ENCODE measurements at places on chromosomes 3 and 15.
A peak's percentile ranks its signal among the peaks of the same experiment; 100 is the strongest.

GRCh38 chr15:99956022-99956775 lies 223.0 kb upstream of the LYSMD4 start:
- no peaks in the 10 kb centered on the region for H3K27me3 ChIP-seq
- H3K27ac ChIP-seq, result no peak overlapping the region
- no peaks in the 10 kb centered on the region for H3K36me3 ChIP-seq
- no peak overlapping the region for H3K4me3 ChIP-seq
- no peak for DNase-seq

GRCh38 chr15:40744815-40745152 lies 10.3 kb downstream of the RMDN3 start:
- H3K36me3 ChIP-seq, result peaks cover 18% of the 10 kb centered on the region
- H3K27ac ChIP-seq, result no peak overlapping the region
- no peak overlapping the region for H3K4me3 ChIP-seq
- H3K4me1 ChIP-seq, result peaks cover 9% of the 10 kb centered on the region
- no peak for DNase-seq
- H3K27me3 ChIP-seq, result no peaks in the 10 kb centered on the region

DNA sequence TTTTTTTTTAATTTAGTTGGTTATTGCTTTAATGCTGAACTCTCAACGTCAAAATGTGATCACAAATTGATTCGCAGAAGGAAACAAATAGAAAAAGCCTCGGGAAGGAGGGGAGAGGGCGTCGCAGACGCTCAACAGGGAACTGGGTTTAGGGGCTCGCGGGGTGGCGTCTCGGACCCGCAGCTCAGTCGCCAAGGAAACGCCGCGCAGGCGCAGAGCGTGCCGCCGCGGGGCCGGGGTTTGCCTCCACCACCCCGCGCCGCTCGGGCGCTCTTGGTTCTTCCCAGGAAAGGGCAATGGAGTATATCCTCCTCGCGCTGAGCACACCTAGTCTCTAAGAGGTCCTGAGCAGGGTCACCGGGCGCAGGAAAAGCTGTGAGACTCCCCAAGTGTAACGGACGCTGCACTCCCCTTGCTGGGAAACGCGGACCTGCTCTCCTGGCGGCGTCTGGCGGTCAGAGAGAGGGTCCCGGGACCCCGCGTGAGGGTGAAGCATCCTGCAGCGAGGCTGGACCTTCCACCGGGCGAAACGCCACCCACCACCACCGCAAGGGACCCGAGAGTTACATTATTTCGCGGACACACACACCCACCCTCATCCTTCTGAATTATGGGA lies 753 bp downstream of the PLCH1 start:
- H3K36me3 ChIP-seq, result no peaks in the 10 kb centered on the region
- H3K4me3 ChIP-seq, result peak overlapping the region; percentile 70
- H3K27ac ChIP-seq, result no peak overlapping the region
- no peak for DNase-seq
- H3K4me1 ChIP-seq, result no peaks in the 10 kb centered on the region

DNA sequence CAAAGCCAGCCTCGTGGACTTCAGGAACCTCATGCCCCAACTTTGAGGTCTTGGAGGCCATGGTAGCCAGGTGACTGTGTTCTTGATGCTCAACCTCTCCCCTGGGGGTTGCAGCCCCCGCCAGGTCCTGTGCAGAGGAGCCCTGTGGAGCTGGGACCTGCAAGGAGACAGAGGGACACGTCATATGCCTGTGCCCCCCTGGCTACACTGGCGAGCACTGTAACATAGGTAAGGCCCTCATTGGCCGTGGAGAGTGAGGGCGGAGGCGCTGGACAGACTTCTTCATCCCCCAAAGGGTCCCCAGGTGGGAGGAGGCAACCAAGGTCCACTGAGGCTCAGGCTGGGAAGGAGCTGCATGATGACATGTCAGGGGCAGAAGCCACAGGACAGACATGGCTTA lies 35.1 kb downstream of the HAPLN3 start:
- no peaks in the 10 kb centered on the region for H3K36me3 ChIP-seq
- no peak overlapping the region for H3K27ac ChIP-seq
- H3K4me3 ChIP-seq, result no peak overlapping the region

DNA sequence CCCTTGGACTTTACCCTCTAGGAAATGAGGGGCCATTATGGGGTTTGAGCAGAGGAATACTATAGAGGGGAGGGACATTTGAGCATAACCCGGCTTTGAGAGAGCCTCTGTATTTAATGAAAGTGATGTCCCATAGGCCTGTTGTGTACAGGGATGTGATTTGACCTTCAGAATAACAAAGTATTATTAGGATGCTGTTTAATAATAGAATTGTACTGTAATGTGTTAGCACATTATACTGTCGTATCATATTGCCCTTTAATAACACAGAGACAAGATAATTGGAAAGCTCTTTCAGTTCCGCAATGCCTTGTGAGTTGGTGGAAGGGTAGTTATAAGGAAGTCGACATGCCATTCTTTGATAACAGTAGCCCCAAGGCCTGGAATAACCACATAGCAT lies 328.3 kb downstream of the RYR3 start:
- H3K27me3 ChIP-seq, result peaks cover 6% of the 10 kb centered on the region
- no peak overlapping the region for H3K4me3 ChIP-seq
- H3K36me3 ChIP-seq, result no peaks in the 10 kb centered on the region
- no peak for DNase-seq

- peaks cover 4% of the 10 kb centered on the region for H3K4me1 ChIP-seq
- H3K27me3 ChIP-seq, result no peaks in the 10 kb centered on the region
- H3K27ac ChIP-seq, result no peak overlapping the region
- no peak for DNase-seq
- H3K36me3 ChIP-seq, result no peaks in the 10 kb centered on the region
These were observed 101.1 kb downstream of the CMSS1 start for GRCh38 chr3:99918715-99919114.

DNA sequence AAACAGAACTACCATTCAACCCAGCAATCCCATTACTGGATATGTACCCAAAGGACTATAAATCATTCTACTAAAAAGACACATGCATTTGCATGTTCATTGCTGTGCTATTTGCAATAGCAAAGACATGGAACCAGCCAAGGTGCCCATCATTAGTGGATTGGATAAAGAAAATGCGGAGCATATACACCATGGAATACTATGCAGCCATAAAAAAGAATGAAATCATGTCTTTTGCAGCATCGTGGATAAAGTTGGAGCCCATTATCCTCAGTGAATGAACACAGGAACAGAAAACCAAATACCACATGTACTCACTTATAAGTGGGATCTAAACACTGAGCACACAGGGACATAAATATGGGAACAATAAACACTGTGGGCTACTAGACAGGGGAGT lies 43.1 kb upstream of the TIMP4 start:
- DNase-seq, result no peak

- no peak overlapping the region for H3K4me3 ChIP-seq
- no peak for DNase-seq
- H3K36me3 ChIP-seq, result no peaks in the 10 kb centered on the region
- H3K27me3 ChIP-seq, result no peaks in the 10 kb centered on the region
These were observed 876 bp upstream of the ZNF385D start for GRCh38 chr3:21751886-21752285.

DNA sequence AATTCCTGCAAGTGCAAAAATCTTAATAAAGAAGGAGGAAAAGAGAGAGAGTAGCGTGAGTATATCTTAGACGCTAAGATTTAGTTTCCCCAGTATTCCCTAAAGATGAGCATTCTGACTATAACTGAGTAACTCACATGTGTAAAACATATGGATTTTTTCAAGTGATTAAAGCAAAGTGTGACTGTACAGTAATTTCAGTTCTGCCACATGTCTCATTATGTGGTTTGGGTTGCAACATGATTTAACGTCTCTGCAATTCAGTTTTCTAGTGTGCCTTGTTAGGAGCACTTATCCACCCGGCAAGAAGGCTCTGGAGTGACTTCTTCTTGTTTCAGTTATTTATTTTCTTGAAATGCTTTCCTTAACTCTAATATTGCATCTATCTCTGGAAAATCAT lies 514.1 kb downstream of the ROBO1 start:
- DNase-seq, result no peak
- no peaks in the 10 kb centered on the region for H3K4me1 ChIP-seq
- H3K36me3 ChIP-seq, result no peaks in the 10 kb centered on the region
- H3K27me3 ChIP-seq, result no peaks in the 10 kb centered on the region

DNA sequence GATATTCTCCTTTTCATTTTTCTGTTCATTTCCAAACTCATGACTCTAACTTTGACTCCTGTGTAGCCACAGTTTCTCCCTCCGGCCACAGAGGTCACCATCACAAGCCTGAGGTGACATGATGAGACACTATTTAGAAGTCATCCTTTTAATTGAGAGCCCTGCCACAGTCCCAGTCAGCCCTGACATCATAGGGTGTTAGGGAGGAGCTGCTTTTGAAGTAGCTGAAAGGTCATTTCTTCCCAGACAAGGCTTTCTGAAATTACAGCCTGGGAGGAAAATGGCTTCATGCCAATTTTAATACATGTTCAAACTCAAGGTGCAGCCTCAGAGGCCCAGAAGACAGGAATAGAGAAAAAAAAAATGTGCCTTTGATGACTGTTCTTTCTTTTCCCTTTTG lies 532.8 kb upstream of the TGFBR2 start:
- no peaks in the 10 kb centered on the region for H3K36me3 ChIP-seq
- no peaks in the 10 kb centered on the region for H3K27me3 ChIP-seq
- no peak overlapping the region for H3K4me3 ChIP-seq
- no peak for DNase-seq

GRCh38 chr15:96369825-96370621 lies 39.5 kb downstream of the NR2F2 start:
- no peak overlapping the region for H3K27ac ChIP-seq
- no peaks in the 10 kb centered on the region for H3K36me3 ChIP-seq
- H3K4me3 ChIP-seq, result no peak overlapping the region
- DNase-seq, result no peak
- no peaks in the 10 kb centered on the region for H3K4me1 ChIP-seq
- H3K27me3 ChIP-seq, result peaks cover 14% of the 10 kb centered on the region

- H3K27ac ChIP-seq, result peak overlapping the region; percentile 89
- DNase-seq, result no peak
- no peaks in the 10 kb centered on the region for H3K36me3 ChIP-seq
- H3K4me3 ChIP-seq, result peak overlapping the region; percentile 41
These were observed 9.0 kb upstream of the ILDR1 start for GRCh38 chr3:122031123-122031468.

GRCh38 chr3:166060789-166061479 lies 223.7 kb upstream of the BCHE start:
- no peak overlapping the region for H3K27ac ChIP-seq
- DNase-seq, result no peak
- H3K36me3 ChIP-seq, result no peaks in the 10 kb centered on the region
- no peaks in the 10 kb centered on the region for H3K4me1 ChIP-seq
- no peaks in the 10 kb centered on the region for H3K27me3 ChIP-seq

DNA sequence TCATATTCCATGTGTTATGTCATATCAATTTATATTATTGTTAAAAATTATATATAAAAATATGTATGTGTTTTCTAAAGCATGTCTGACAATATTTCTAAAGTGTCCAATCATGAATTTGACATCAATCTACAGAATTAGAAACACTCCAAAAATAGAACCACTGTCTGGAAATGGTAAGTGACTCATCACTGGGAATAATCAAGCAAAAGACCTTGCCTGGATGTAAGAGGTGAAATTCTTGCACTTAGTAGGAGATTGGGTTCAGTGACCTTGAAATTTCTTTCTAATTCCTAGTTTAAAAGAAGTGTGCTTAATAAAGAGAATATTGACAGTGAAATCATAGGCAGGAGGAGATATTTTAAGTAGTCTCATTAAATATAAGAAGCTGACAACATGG lies 188.8 kb downstream of the ZNF385D start:
- no peaks in the 10 kb centered on the region for H3K27me3 ChIP-seq
- H3K4me1 ChIP-seq, result no peaks in the 10 kb centered on the region
- H3K27ac ChIP-seq, result no peak overlapping the region
- no peak for DNase-seq
- no peaks in the 10 kb centered on the region for H3K36me3 ChIP-seq

GRCh38 chr3:124229420-124229819 lies 237.5 kb upstream of the ROPN1 start:
- no peaks in the 10 kb centered on the region for H3K4me1 ChIP-seq
- no peak overlapping the region for H3K4me3 ChIP-seq
- H3K36me3 ChIP-seq, result no peaks in the 10 kb centered on the region
- H3K27ac ChIP-seq, result no peak overlapping the region

DNA sequence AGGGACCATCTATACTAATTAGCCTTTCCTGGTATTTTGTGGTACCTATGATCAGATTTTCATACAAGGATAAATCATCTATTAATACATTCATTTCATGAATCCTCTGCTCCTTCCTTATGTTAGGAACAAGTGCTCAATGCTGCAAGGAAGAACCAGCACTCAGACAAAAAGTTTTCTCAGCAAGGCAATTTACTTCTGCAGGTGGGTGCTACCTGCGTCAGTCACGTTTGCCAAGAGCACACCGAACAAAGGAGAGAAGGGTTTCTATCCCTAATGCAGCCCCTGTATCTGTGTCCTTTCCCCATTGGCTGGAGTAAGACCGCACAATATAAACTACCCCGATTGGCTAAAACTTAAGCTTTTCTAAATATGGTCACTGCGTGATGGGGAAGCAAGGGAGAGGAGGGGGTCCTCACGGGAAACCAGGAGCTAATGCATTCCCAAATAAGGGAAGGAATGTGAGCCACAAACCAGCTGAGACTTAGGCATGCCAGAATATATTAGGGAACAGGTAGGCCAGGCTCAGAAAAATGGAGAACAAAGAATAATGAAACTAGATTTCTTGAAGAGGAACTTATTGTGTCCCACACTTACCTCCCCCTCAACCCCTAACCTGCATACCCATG lies 76.5 kb downstream of the AQR start:
- peaks cover 4% of the 10 kb centered on the region for H3K36me3 ChIP-seq
- H3K27me3 ChIP-seq, result no peaks in the 10 kb centered on the region
- no peak overlapping the region for H3K4me3 ChIP-seq
- no peak overlapping the region for H3K27ac ChIP-seq
- no peaks in the 10 kb centered on the region for H3K4me1 ChIP-seq

GRCh38 chr3:197516517-197516889 lies 39.3 kb downstream of the BDH1 start:
- H3K36me3 ChIP-seq, result peaks cover 11% of the 10 kb centered on the region
- no peaks in the 10 kb centered on the region for H3K4me1 ChIP-seq
- H3K27ac ChIP-seq, result 0 out of 2 replicates have a peak overlapping the region, but pooled peaks have one; percentile 1
